ENCODE measurements at places on chromosomes 7 and 10.

- DNase-seq = no peak
Measured at GRCh38 chr7:42057331-42057730, 179.7 kb downstream of the GLI3 start.

- DNase-seq = no peak
Measured at GRCh38 chr10:85604136-85604725, 762.4 kb downstream of the GRID1 start.

- DNase-seq = no peak
Measured at GRCh38 chr7:128920913-128921582, 10.5 kb upstream of the KCP start.

DNA sequence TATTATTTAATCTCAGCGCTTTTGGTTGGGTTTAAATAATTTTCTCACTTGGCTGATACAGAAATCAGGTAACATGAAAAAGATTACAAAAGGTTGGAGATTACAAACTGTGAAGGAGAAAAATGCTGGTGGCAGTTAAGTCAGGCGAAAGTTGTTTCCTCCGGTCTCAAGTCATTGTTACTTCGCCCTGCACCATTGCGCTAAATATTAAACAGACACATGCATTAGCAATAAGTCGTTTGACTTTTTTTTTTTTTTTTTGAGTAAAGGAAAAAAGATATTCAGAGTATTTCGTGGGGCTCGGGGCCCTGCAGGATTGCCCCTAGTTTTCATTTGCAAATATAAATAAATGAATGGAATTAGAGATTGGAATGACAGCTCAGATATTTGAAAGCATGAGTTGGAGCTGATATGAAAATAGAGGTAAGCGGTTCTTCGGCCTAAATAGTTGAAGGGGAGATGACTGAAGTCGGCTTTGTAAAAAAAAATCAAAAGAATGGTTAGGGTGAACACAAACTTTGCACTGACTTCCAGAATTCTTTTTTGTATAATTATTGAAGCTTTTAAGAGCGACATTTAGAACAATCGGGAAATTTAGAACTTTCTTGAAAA is 914 bp downstream of the SDHAF3 start:
- DNase-seq = no peak

DNA sequence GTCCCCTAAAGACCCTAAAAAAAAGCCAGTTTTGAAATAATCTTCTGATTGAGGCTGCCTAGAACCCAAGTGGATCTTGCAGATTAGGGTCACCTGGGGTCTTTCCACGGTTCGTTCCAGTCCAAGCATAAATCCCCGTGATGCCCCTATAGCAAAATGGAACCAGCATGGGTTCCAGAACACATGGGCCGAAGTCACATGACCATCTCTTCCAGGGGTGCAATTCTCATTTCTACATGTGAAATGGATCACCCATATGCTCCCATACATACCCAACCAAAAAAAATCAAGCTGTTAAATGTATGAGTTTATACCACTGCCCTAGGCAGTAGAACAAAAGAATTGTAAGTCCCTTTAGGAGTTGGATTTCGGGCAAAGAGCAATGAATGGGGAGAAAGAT is 245.4 kb downstream of the SKIDA1 start:
- no peak for DNase-seq

DNA sequence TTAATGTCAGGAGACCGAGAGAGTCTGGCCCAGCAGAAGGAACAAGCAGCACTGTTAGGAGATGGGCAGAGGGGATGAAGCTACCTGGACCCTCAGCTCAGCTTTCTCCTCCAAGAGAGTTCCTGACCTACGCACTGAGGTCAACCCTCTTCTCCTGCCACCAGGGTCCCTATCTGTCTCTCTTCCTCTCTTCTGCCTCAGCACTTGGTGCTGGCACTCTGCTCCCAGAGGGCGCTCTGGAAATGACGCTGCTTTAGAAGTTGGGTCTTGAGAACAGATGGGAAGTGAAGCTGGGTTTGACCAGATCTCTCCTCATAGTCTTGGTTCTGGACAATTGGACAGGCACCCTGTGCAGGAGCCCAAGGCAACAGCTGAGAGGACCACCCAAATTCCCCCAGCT is 216.0 kb upstream of the AGK start:
- no peak for DNase-seq

DNA sequence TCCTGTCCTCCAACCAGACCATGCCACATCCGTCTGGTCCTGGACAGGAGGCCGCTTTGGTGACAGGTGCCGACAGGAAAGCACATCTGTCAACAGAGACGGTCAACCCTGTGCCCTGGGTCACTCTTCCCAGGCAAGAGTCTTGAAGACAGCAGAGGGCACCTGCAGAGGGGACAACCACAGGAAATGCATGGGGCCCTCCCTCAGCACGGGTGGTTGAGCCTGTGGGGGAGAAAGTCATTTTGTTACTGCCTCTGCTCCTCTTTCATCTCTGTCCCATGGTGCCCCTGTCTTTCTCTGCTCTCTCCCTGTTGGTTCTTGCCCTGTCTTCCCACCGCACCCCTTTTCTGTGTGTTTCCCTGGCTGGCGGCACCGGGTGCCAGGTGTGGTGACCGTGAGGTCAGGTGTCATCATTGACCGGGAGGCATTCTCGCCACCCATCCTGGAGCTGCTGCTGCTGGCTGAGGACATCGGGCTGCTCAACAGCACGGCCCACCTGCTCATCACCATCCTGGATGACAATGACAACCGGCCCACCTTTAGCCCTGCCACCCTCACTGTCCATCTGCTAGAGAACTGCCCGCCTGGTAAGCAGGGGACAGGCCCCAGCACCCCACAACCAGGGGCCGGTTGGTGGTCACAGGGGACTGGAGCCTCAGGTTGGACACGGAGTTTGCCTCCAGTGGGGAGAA is 17.6 kb upstream of the VSIR start:
- no peak for DNase-seq

DNA sequence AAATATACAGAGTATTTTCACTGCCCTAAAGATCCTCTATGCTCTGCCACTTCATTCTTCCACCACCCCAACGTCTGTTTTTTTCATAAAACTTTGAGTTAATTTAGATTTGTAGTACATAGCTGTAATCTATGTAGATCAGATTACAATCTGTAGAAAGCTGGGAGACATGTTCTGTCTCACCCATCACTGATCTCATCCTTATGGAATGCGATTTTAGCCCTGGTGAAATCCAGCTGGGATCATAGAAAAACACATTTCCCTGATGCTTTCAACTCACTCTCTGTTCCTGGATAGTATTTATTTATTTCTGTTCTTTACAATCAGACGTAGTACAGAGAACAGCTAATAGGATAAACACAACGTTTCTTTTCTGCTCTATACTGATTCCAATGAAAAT is 521.0 kb downstream of the KIF20B start:
- DNase-seq = no peak

DNA sequence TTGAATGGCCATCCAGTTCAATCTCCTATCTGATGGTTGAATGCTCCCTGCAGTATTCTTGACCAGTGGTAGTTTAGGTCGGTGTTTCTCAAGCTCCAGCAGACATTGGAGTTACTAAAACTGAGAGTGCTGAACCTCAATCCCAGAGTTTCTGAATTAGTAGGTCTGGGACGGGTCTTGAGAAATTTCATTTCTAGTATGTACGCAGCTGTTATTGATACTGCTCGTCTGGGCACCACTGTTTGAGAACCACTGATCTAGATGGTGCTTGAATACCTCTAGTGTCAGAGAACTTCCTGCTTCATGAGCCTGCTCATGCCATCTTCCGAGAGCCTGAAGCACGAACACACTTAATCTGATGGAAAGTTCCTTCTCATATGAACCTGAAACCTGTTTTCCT is 99.4 kb upstream of the CREB5 start:
- no peak for DNase-seq

GRCh38 chr7:75961218-75961617 is 33.2 kb downstream of the TMEM120A start:
- no peak for DNase-seq

GRCh38 chr10:86312701-86313270 is 53.8 kb downstream of the GRID1 start:
- no peak for DNase-seq

DNA sequence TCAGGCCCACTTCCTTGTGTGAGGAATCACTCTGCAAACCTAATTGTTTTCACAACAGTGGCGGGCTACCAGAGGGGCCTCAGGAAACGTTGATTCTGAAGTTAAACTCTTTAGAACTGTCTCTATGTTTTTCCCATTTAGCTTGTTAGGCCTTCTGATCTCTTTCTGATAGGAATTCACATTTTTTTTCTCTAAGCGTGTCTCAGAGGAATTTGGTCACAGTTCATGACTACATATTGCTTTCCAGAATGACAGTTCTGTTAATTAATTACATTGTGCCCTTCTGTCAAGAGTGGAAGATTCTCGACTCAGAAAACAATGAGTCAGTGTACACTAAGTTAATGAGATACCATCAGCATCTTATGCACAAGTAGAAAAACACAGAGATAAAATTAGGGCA is 469.2 kb upstream of the C7orf33 start:
- no peak for DNase-seq

Data from activated CD4-positive, alpha-beta T cell treated with anti-CD3 and anti-CD28 coated beads for 36 hours (primary cell).